ENCODE measurements at places on chromosomes 1 and 21.

- DNase-seq = no peak
These were observed 115.7 kb downstream of the KCNJ6 start for GRCh38 chr21:37800456-37801061.

- no peak for DNase-seq
These were observed 54.1 kb upstream of the LRRC7 start for GRCh38 chr1:69513601-69514000.

DNA sequence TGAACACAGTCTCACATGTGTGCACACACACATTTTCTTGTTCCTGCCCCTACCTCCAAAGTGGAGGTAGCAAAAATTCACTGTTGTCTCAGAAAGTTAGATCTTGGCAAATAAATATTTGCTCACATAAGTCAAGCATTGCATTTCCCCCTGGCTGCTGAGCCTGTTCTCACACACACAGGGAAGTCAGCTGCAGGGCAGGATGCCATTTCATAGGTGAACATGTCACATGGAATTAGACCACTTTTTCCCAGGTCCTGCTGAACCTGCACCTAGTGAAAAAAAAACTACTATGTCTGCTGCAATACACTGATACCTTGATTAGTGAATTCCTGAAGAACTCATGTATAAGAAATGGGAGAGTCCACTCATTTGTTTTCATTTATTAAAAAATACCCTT lies 5.3 kb upstream of the CD55 start:
- DNase-seq = no peak

DNA sequence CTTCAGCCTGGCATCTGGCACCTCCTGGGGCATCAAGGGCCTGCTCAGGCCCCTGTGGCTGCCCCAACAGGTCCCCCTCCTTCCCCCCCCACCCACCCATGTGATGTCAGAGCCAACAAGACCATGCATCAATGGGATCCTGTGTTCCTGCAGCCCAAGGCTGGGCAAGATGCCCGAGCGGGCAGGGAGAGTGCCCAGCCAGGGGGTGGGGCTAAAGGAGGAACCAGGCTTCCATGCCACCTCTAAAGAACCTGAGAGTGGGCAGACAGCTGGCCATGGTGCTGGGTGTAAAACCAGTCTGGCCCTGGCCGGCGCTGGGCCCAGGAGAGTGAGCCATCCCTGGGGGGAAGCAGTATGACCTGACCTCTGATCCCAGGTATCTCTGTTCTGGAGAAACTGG lies 7.6 kb downstream of the COL16A1 start:
- peak; percentile 60 for DNase-seq

DNA sequence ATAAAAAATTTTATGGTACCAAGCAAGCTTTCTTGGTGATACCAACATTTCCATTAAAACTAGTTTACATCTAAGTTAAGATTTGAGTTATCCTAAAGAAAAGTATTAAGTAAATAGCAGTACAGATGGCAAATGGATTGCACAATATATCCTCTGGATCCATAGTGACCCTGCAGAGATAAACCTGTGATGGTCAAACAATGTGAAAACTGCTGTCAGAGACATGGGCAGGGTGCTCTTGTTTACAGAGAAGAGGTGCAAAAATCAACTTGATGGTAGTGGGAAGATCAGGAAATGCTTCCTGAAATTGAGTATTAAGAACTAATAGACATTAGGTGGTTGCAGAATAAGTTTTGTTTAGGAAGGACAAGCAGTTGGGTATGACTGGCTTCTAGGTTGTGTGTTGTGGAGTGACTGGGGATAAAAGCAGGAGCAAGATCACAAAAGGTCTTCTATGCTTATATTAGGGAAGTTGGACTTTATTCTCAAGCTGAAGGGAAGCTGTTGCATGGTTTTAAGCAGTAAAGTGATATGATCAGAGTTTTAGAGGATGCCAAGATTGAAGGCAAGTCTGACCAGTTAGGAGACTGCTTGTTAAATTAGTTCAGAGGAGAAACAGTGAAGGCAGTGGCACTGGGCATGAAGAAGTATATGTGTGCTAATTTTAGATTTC lies 9.9 kb downstream of the TTC3 start:
- DNase-seq = no peak

GRCh38 chr1:75172556-75172955 lies 38.4 kb downstream of the LHX8 start:
- no peak for DNase-seq

DNA sequence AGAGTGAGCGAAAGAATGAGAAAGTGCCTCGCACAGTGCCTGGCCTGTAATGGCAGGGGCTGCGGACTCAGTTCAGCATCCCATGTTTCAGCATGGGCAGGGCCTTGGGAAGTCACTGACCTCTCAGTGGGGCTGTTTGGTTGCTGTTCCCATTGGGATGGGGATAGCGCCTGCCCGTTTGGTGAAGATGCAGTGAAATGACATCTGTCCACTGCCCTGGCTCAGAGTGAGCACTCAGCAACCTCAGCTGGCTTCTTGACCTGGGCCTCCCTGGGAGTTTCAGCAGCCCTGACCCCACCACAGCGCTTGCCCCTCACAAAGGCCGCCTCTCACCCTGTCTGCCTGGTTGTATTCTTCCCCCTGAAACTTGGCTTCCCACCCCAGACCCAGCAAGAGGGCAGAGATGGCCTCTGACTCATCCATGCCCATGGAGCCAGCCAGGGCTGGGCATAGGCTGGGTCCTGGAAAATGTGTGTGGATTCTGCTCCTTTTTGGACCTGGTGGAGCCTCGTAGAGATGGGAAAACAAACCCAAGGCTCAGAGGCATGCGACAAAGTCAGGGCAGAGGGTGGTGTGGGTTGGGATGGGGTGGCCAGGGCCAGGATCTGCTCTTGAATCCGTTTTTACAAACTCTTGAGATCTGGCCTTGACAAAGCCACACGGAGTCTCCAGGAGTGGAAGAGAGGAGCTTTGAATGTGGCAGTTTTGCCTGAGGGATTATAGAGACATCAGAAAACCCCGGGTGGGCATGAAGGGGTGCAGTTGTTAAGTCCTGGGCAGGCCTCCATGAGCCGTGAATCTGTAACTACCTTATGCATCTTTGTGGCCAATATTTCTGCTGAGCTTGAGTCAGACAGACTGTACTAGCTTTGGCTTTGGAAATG lies 1.2 kb downstream of the XKR8 start:
- DNase-seq = no peak

DNA sequence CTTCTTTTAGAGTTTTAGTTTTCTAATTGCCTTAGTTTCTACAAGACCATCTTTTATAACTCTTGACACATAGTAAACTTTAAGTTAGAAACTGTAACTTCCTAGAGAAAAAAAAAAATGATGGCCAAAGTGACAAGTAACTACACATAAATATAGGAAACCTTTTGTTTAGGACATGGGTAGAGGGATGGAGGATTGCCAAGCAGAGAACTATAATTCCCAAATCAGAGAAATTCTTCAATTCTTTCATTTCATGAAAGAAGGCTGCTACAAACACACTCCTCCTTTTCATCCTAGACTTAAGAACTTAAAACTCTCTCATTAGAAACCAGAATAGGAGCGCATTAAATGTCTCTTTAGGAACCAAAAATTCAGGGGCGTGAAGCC lies 125.0 kb downstream of the PTPN14 start:
- DNase-seq = no peak

GRCh38 chr1:33429332-33429731 lies 1.6 kb downstream of the PHC2 start:
- no peak for DNase-seq

DNA sequence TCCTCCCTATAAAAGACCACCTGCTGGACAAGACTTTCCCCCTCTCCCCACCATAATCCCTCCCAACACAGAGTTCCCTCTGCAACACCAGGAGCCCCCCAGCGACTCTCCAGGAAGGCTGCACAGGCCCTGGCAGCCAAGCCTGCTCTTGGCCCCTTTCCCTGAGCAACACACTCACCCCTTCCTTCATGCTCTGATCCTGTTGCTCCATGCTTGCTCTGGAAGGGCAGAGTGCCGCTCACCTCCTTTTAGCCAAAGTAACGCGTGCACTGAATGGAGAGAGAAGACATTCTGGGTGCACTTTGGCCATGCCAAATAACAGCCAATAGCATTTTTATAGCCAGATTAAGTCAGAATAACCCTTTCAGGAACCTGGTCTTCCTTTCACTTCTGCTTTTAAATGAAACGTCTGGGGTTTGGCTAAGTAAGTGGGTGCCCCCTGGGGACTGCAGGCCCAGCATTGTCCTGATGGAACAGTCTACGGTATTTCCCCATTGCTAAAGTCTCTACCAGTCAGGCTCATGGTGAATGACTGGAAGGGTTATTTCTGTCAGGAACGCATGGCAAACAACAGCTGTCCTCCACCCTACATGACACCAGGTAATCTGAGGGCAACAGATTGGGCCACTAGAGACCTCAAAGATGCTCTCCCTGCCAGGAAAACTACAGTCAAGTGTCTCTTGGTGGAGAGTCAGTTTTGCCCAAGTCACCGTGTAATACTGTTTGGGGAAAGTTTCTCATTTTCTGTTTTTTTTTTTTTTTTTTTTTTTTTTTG lies at the start of gene SLC2A5:
Gene SLC2A5 (minus strand): TSS at position 310 of the 775 bp plus-strand sequence. CDS start 99 bp downstream, at position 211.
- peak; percentile 58 for DNase-seq

DNA sequence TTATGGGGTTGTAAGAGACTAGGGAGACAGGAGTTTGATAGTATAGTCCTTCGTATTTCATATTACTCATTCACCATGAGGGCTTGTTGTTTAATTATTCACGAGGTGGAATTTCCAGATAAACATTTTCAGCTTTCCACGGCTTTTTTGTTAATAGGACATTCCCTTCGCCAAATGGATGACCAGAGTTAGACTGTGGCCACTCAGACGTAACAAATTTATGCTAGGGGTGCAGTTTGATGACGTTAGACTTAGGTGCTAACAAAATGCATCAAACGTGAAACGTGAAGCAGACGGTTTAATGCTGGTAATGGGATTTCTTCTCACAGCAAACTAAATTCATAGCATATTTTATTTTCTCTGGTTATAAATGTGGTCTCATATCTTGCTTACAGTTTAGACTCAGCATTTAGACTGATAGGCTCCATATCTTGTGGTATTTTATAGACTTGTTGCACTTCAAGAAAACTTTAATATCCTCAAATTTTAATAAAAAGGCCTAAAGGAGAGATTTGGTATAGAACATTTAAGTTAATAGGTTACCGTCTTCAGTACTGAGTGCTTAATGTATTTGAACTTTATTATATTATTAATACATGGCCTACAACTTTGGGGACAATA lies 2.3 kb downstream of the DHX9 start:
- no peak for DNase-seq

- DNase-seq = peak; percentile 96
These were observed 68.8 kb upstream of the WDR26 start for GRCh38 chr1:224503161-224504118.

DNA sequence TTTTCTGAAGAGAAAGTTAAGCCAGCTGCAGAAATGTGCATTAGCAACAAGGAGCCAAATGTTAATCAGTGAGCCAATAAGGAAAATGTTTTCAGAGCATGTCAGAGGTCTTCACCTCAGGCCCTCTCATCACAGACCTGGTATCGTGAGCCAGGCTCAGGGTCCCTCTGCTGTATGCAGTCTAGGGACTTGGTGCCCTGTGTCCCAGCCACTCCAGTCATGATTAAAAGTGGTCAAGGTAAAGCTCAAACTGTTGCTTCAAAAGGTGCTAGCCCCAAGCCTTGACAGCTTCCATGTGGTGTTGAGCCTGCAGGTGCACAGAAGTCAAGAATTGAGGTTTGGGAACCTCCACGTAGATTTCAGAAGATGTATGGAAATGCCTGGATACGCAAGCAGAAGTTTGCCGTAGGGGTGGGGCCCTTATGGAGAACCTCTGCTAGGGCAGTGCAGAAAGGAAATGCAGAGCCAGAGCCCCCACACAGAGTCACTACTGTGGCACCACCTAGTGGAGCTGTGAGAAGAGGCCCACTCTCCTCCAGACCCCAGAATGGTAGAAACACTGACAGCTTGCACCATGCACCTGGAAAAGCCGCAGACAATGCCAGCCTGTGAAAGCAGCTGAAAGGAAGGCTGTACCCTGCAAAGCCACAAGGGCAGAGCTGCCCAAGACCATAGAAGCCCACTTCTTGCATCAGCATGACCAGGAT lies 1128.7 kb downstream of the AMY1C start:
- DNase-seq = no peak

DNA sequence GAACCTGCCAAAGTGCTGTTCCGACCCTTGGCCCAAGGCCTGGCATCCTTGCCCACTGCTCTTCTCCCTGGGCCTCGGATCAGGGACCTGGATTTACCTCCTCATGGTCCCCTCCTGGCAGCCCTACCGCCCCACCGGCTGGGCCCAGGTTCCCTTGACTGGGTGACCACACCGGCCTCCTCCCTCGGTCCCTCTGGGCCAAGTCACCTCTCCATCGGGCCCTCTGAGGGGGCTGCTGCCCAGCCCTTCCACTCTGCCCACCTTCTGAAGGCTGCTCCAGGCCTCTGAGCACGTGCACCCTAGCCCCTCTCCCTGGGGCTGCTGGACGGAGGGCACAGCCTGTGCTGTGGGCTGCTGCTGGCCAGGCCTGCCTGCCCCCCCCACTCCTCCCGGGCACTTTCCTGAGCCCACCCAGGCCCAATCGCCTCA lies 9.3 kb upstream of the MMEL1 start:
- DNase-seq = no peak

GRCh38 chr1:218659911-218660677 lies 315.0 kb downstream of the TGFB2 start:
- no peak for DNase-seq

DNA sequence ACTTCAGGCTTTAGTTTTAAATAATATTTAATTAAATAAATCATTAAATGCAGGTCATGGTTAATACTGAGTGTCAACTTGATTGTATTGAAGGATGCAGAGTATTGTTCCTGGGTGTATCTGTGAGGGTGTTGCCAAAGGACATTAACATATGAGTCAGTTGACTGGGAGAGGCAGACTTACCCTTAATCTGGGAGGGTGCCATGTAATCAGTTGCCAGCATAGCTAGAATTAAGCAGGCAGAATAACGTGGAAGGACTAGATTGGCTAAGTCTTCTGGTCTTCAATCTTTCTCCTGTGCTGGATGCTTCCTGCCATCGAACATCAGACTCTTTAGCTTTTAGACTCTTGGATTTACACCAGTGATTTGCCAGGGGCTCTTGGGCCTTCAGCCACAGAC lies 85.3 kb downstream of the MAP3K21 start:
- DNase-seq = no peak

- no peak for DNase-seq
These were observed 12.4 kb upstream of the FAM3B start for GRCh38 chr21:41304068-41304720.

GRCh38 chr1:51612447-51612961 lies 4.4 kb upstream of the OSBPL9 start:
- no peak for DNase-seq

DNA sequence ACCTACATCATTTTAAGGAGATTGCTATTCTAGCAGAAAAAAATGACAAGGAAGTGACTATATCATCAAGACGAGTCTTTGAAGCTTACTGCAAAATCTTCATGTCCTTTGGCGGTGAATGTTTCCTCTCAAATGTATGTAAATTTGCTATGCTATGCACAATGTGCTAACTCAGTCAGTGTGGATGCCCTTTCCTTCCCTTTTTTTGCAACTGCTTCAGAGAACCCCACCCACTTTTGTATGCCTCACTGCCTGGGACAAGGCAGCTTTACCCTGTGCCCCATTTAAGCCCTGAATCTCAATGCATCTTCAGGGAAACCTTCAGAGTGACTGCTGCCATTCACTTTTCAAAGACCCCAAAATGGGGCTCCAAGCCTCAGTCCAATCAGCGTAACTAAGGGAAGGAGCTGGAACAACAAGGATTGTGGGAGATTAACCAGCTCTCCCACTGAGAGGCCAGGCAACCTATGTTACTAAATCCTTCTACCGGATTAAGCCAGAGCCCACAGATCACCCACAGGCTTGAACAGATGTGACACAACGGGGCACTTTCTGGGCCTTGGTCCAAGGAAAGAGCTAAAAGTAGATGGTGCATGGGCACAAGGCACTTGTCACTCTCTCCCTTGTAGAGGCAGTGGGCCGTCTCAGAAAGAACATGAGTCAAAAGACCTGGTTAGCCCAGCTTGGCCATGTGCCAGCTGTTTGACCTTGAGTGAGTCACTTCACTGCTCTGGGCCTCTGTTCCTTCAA lies 154.4 kb downstream of the PLPP3 start:
- DNase-seq = no peak
